Small intestine (tissue), 16 donors: ENCODE measurements at places on chromosomes 3 and 15.

DNA sequence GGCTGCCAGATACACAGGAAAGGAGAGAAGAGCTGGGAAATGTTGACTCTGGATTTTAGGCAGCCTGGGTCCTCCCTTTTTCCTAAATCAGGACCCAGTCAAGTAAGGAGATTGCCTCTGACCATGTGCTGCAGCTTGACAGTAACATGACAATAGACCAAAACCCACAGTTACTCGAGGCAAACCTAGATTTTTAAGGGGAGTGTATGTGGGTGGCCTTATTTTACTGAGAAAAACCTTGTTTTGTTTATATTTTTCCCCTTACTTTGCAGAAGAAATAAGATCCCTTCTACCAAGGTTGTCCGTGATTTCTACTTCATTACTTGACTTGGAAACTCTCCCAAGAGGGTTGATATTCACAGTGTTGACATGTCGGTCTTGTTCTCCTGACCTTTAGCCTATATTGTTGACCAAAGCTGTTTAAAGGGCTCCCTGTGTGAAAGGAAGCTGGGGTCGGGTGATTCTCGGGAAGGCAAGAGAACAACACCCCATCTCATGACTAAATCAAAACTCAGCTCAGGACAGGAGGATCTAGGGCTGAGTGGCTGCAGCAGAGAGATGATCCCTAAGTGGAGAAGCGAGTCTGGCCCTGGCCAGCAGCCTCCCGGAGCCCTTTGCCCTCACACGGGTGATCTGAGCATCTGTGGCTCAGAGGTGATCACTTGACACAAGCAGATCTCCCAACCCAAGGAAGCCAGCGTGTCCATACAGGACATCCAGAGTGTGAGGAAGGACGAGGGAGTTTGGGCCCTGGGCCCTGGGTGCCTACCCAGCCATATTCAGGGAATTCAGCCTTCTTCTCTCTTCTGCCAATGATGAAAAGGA lies 31.0 kb upstream of the SLCO2A1 start:
- H3K4me1 ChIP-seq = peaks cover 7% of the 10 kb centered on the region
- H3K36me3 ChIP-seq = no peaks in the 10 kb centered on the region
- no peak overlapping the region for H3K4me3 ChIP-seq
- no peak overlapping the region for H3K27ac ChIP-seq

DNA sequence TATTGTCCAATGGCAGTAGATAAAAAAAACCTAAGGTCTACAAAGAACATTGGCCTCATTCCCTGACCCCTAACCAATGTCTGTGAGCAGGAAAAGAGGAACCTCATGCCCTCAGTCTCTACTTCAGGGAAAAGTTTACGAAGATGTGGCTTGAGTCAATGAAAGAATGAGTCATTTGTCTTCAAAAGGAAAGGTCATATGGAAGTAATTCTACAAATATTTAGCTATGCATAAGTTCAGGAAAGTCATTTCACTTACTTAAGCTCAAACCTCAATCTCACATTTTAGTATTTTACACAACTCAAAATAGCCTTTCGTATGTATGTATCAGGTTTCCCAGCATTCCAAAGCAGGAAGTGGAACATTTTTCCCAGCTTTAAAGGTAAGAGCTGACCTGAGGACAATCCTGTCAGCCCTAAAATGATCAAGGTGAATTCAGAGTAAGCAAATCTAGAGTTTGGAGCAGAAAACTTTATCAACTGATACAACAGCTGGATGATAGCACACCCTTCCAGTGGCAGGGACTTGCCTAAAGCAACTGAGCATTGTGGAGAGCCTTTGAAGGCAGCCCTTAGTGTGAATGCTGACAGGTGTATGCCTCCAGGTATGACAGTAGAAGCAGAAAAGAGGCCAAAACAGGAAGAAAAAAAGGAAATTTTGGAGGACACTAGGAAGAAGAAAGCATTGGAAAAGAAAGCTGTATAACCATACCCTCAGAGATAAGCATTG lies 53.9 kb upstream of the ACKR4 start:
- no peaks in the 10 kb centered on the region for H3K36me3 ChIP-seq
- no peaks in the 10 kb centered on the region for H3K4me1 ChIP-seq
- peak overlapping the region; percentile 7 for H3K27ac ChIP-seq
- peak; percentile 14 for DNase-seq
- no peaks in the 10 kb centered on the region for H3K27me3 ChIP-seq
- no peak overlapping the region for H3K4me3 ChIP-seq

- no peaks in the 10 kb centered on the region for H3K27me3 ChIP-seq
- no peak overlapping the region for H3K27ac ChIP-seq
- H3K4me3 ChIP-seq = no peak overlapping the region
- H3K36me3 ChIP-seq = no peaks in the 10 kb centered on the region
- no peaks in the 10 kb centered on the region for H3K4me1 ChIP-seq
Measured at GRCh38 chr15:50084932-50085331, 34.1 kb downstream of the ATP8B4 start.

DNA sequence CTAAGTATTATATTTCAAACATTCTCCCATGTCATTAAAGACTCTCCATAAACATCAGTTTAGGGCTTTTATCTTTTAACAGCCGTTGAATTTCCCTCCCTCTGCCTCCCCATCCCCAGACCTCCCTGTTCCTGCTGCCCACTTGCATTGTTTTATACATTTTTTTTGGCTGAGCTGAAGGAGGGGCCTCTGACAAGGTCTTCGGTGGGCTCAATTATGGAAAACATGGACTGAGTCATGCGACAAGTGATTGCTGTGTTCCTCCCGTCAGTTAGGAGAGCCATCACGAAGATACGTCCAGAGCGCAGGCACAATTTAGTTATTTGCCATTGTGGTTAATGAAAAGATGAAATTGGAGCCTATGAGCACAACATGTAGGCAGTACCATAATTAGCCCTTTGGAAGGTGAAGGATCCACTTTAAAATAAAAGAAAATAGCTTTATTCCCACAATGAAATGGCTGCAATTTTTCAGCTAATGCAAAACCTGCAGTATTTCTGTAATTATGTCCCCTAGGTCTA lies 12.0 kb upstream of the NMNAT3 start:
- no peaks in the 10 kb centered on the region for H3K27me3 ChIP-seq
- no peaks in the 10 kb centered on the region for H3K36me3 ChIP-seq

DNA sequence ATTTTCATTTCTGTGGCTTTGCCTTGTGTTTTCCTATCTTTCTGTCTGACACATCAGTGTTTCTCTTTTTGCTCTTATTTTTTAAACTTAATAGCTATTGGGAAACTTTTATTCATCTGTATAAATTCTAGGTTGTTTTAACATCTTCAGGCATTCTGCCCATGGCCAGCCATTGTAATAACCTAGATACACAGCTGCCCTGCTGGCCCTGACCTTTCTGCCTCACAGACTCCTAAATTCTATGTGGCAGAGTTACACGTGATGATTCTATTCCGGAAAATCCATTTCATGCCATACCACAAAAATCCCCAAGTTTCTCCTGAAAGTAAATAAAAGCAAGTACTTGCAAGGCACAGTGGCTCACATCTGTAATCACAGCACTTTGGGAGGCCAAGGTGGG lies 150.1 kb downstream of the UACA start:
- H3K36me3 ChIP-seq = no peaks in the 10 kb centered on the region
- H3K27ac ChIP-seq = no peak overlapping the region
- no peak overlapping the region for H3K4me3 ChIP-seq
- DNase-seq = no peak
- H3K4me1 ChIP-seq = no peaks in the 10 kb centered on the region
- H3K27me3 ChIP-seq = no peaks in the 10 kb centered on the region

DNA sequence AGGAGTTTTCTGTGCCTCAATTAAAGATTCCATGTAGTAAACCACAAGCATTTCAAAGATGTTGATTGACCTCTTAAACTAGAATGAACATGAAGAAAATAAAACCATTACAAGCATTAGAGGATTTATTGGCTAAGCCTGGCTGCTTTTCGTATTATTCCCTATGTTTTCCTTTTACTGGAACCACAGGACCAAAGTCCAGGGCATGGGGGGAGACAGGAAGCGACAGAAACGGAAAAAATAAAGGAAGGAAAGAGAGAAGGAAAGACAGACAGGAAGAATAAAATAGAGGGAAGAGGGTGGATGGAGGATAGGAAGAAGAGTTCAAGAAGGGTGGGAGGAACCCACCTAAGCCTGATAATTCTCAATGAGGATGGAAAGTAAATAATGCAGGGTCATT lies 169.9 kb downstream of the SHQ1 start:
- no peak overlapping the region for H3K27ac ChIP-seq
- H3K4me1 ChIP-seq = peaks cover 16% of the 10 kb centered on the region
- no peak overlapping the region for H3K4me3 ChIP-seq
- no peak for DNase-seq
- H3K36me3 ChIP-seq = no peaks in the 10 kb centered on the region

DNA sequence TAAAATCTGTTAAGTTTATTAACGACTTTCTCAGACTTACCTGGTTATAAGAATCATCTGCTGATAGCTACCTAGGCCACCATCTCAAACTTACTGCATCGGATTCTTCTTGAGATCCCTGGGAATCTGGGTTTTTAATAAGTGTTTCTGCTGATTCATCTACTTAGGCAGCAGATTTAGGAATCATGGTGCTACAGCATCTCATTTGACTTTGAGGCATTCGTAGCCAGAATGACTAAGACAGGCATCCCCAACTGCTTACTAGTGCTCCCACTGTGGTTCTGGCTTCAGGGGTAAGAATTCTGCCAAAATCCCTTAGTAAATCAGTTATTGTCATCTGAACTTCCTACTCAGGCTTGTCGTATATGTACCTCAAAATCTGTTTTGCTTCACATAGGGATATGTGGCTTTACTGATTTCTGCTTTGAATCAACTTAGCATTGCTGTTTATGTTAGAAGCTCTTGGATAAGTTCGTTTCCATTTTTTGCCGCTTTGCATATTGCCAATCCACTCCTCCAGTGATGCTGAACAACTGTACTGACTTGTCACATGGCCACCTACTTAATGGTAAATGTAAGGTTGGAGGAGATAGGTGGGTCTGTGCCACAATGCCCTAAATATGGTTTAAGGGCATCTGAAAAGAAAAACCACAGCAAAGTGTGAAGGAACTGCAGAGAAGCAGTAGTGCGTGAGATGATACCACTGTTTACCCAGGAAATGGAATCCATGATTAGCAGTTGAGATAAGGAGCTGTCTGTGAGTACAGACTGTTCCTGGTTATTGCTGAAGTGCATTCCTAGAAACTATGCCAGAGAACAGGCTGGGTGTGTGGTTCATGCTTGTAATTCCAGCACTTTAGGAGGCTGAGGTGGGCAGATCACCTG lies 60.3 kb downstream of the MAP6D1 start:
- no peaks in the 10 kb centered on the region for H3K27me3 ChIP-seq
- H3K36me3 ChIP-seq = peaks cover 46% of the 10 kb centered on the region
- no peak overlapping the region for H3K27ac ChIP-seq

GRCh38 chr3:38137615-38138348 lies 679 bp upstream of the MYD88 start:
- H3K4me1 ChIP-seq = peaks cover 48% of the 10 kb centered on the region
- H3K27me3 ChIP-seq = no peaks in the 10 kb centered on the region
- H3K4me3 ChIP-seq = peak overlapping the region; percentile 86
- H3K27ac ChIP-seq = peak overlapping the region; percentile 98

DNA sequence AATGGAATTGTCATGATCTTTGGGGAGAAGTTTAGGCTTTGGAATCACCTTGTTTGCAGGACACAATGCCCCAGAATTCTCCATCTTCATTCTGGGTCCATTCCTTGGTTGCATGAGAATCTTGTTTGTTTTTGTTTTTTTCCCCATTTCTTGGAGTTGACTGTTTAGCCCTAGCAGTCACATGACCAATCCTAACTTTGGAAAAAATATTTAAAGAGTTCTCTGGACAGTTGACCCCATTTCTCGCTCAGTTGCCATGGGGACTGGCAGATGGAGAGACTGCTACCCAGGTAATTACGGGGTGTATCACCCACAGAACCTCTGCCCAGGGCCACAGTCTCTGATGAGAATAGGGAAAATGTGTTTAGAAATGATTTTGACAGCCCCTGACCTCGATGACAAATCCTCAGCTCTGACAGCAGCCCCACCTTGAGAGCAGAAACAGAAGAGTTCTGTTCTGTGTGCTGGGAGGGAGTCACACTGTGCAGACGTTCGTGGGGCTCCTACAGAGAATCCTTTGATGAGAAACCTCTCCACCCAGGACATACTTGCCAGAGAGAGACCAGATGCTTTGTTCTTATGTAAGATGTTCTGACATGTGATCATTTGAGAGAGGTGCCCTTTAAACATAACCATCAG lies 57.7 kb downstream of the IL16 start:
- peaks cover 4% of the 10 kb centered on the region for H3K27me3 ChIP-seq
- DNase-seq = no peak
- H3K27ac ChIP-seq = no peak overlapping the region
- H3K36me3 ChIP-seq = no peaks in the 10 kb centered on the region

- H3K27ac ChIP-seq = no peak overlapping the region
Measured at GRCh38 chr3:170196833-170197232, 15.3 kb upstream of the PHC3 start.

- no peaks in the 10 kb centered on the region for H3K36me3 ChIP-seq
- peak within 1 kb of the TSS; percentile 82 for H3K27ac ChIP-seq
- H3K4me1 ChIP-seq = peaks cover 3% of the 10 kb centered on the region
- peak; percentile 88 for DNase-seq
- no peaks in the 10 kb centered on the region for H3K27me3 ChIP-seq
Measured at GRCh38 chr3:185152410-185153170, at the start of gene C3orf70. Gene C3orf70 (minus strand): TSS chr3:185153060. CDS start chr3:185152823, 237 bp downstream.

DNA sequence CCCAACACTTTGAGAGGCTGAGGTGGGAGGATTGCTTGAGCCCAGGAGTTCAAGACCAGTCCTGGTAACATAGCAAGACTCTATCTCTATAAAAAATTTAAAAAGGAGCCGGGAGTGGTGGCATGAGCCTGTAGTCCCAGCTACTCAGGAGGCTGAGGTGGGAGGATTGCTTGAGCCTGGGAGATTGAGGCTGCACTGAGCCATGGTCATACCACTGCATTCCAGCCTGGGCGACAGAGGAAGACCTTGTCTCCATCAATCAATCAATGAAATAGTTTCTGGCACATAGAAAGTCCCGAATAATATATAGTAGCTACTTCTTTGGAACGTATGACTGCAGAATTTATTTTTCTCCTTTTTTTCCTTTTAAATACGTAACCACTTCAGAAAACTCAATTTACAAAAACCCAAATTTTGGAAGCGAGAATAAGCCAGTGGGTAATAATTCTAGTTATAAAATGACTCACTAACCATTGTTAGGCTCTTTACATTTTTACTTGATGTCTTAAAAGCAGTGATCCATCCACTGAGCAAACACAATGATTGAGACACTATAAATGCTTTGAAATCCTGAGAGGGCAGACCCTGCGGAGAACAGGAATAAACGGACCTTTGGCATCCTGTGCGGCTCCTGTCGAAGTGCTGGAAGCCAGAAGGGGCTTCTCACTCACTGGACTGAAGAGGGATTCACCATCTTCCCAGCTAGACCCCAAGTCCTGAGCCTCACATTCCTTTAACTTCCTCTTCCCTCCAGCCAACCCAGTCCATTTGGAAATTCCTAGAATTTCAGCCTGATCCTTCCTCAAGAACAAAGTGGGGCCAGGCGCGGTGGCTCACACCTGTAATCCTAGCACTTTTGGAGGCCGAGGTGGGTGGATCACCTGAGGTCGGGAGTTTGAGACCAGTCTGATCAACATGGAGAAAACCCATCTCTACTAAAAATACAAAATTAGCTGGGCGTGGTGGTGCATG lies 68.4 kb upstream of the MFGE8 start:
- H3K4me1 ChIP-seq = no peaks in the 10 kb centered on the region
- H3K4me3 ChIP-seq = no peak overlapping the region
- H3K27me3 ChIP-seq = no peaks in the 10 kb centered on the region
- no peak for DNase-seq
